A549 treated with RU486 at 1 μM for 4 hours (cell line): ENCODE measurements at places on chromosomes 2 and 18. TPM values are rescaled to one million over a fixed set of nuclear protein-coding genes. Genes with fewer than 3 reads are reported as not detected.

MOB4 gene
- total RNA-seq: 7.3 to 38.8 TPM (median 28.8 TPM) in 5 replicates

RIOK3 gene
- 27.1 to 44.4 TPM (median 34.8 TPM) in 5 replicates for total RNA-seq

MCFD2 gene
- total RNA-seq: 73.5 to 107 TPM (median 104 TPM) in 5 replicates

WDFY1 gene
- 30.6 to 40.6 TPM (median 36.6 TPM) in 5 replicates for total RNA-seq

LOXL3 gene
- total RNA-seq: 0.14 to 0.66 TPM (median 0.25 TPM) in 5 replicates

CD207 gene
- total RNA-seq: not detected in 5 replicates

BOLA3 gene
- total RNA-seq: 116 to 169 TPM (median 128 TPM) in 5 replicates

GCKR gene
- 0.17 to 0.62 TPM (median 0.42 TPM) in 4 of 5 replicates, not detected in the other for total RNA-seq

UGT1A8 gene
- total RNA-seq: 0.06 to 0.13 TPM in 2 of 5 replicates, not detected in the others

LINC00305 gene
- not detected in 5 replicates for total RNA-seq

ICA1L gene
- 1.4 to 2.3 TPM (median 2.1 TPM) in 5 replicates for total RNA-seq

KCNE4 gene
- total RNA-seq: 0.63 to 1.2 TPM (median 0.79 TPM) in 5 replicates

ANKRD30BL gene
- total RNA-seq: not detected in 5 replicates

FKBP1B gene
- total RNA-seq: 8.3 to 11.7 TPM (median 9.3 TPM) in 5 replicates

LRRTM1 gene
- not detected in 5 replicates for total RNA-seq

BARD1 gene
- 4.6 to 9.5 TPM (median 6.0 TPM) in 5 replicates for total RNA-seq

FZD7 gene
- 4.9 to 7.8 TPM (median 7.3 TPM) in 5 replicates for total RNA-seq

ACOXL gene
- total RNA-seq: not detected in 5 replicates

IL37 gene
- not detected in 5 replicates for total RNA-seq

ATG9A gene
- 42.3 to 53.2 TPM (median 50.2 TPM) in 5 replicates for total RNA-seq

CFAP65 gene
- 0.05 to 0.32 TPM (median 0.16 TPM) in 5 replicates for total RNA-seq

DUSP19 gene
- total RNA-seq: 0.17 to 0.87 TPM (median 0.45 TPM) in 5 replicates

PER2 gene
- 2.9 to 4.6 TPM (median 3.6 TPM) in 5 replicates for total RNA-seq
